ENCODE measurements at places on chromosomes 16 and 17.

DNA sequence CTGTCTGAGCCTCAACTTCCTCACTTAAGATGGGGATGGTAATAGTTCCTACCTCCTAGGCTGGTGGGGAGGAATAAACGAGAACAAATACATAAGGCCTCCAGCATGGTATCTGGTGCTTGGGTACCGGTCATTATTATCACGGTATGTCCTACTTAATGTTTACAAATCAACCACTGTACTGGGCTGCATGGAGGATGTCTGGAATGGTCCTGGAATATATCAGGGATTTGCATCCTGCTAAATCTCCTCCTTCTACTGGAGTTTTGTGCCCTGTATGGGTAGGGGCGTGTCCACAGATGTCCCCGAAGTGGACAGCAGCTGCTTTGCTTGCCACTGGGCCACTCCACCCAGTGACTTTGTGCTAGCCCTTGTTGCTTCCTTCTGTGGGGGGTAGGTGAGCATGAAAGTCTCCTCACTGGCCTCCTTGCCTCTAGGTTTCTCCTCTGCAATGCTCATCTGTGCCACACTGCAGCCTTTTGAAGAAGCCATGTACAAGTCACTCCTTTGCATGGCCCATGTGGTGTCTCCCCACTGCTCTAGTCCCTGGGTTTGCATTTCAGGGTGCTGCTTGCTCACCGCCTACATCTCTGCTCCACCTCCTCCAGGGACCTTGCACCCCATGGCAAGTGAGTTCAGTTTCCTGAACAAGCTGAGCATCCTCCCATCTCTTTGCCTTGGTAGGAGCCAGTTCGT is 2.2 kb upstream of the CMIP start:
- DNase-seq = no peak

GRCh38 chr16:55700961-55701360 is 45.2 kb downstream of the SLC6A2 start:
- no peak for DNase-seq

- no peak for DNase-seq
Observed at GRCh38 chr17:30027676-30028075, 86.2 kb downstream of the EFCAB5 start.

DNA sequence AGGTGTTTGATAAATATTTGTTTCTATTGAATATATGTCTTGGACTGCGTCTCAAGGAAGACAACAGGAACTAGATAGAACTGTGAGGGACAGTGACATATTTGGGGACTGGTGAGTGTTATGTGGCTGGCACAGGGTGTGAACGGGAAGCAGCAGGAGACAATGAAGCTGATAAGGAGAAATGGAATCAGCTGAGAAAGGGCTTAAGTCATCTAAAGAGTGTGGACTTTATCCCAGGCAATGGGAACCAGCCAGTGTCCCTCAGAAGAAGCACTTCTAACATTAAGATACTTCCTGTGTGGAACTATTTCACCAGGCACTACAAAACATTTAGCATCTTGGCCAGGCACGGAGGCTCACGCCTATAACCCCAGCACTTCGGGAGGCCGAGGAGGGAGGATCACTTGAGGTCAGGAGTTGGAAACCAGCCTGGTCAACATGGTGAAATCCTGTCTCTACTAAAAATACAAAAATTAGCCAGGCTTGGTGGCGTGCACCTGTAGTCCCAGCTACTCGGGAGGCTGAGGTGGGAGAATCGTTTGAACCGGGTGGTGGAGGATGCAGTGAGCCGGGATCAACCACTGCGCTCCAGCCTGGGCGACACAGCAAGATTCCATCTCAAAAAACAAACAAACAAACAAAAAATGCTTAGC is 41.2 kb downstream of the ARHGAP17 start:
- DNase-seq = no peak

DNA sequence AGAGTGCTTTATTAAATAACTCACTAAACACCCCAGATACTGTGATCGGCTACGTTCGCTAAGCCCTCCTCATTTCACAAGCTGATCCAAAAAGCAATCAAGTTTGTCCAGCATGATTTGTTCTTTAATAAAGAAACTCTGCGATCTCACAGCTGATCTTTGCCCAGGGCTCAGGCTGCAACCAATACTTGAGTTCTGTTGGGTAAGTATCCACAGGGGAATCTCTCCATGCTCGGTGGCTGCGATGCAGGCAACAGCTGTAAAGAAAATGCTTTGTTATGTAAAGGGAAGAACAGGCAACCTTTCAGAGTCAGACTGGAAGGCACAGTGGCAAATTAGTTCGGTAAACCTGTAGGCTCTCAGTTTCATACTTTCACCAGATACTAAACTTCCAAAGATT is 67.5 kb downstream of the SHISA6 start:
- no peak for DNase-seq

DNA sequence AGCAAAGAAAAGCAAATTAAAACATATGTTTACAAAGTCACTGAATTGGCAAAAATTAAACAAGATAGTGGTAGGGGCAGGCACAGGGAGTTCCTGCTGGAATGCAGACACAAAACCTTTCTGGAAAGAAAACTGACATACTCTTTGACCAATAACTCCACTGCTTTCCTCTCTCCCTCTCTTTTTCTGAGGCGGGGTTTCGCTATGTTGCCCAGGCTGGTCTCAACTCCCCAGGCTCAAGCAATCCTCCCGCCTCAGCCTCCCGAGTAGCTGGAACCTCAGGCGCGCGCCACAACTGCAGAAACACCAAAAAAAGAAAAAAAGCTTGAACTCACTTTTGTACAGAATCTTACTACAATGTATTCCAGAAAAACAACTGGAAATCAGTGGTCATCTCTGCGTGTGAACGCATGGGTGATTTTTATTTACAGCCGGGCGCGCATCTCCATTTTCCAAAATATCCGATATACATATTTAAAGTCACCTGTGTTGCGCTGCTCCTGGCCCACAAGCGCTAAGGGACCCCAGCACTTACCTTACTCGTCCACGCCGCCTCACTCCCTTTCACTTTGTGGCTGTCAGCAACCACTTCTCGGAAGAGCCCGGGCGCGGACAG is 480 bp downstream of the TXNL4B start:
- no peak for DNase-seq

DNA sequence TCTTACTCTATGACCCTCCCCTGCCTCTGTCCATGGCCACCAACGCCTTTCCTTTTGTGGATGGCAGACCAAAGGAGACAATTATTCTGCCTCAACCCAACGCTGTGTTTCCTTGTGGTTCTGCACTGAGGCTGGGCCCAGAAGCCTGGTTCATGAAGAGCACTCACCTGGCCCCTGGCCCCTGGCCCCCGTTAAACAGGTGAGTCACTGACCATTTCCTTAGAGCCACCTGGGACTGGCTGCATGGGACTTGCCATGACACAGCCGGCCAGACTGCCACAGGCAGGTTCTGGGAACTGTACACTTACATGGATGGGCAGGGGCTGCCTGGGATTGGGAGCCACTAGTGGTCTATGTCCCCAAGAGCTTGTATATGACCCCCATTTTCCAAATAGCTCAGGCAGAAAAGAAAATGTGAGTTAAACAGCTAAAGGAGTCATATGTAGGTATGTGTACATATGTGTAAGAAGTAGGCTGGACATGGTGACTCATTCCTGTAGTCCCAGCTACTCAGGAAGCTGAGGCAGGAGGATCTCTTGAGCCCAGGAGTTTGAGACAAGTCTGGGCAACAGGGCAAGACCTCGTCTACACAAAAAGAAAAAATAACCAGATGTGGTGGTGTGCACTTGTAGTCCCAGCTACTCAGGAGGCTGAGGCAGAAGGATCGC is 181.9 kb upstream of the CACNG5 start:
- DNase-seq = no peak

- DNase-seq = no peak
Observed at GRCh38 chr16:65697521-65697920, 575.7 kb upstream of the CDH11 start.

GRCh38 chr17:1643999-1644492 is 1.5 kb downstream of the SCARF1 start:
- no peak for DNase-seq

DNA sequence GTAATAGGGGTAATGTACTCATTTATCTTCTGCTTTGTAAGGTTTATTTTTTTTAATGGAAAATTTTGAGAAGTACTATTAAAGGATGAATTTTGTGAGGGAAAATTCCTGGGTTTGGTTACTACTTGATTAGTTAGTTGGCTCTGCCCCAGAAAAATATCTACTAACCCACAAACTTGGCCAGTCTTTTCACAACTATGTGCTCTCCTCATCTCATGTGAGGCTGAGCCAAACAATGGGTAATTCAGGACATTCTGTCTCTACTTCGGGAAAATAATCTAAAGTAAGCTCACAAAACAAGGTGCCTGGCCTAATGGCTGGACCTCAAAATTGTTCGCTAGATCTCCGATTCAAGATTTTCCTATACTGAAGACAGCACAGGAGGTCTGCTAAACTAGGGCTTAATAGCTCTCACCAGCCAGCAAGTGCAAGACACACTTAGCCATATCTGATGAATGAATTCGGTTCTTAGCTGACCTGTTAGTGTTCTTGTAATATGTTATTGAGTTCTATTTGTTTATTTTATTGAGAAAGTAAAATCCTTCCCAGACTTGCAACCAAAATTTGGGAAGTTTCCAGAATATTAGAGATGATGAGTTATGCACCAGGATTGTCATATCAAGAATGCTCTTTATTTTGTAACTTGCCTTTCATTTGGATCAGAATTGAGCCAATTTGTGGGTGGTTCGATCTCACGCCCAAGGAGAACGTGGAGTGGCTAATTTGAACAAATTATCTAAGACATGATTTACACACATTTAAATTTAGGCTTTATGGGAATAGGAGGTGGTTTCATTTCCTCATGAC is 5.7 kb downstream of the KCNJ16 start:
- no peak for DNase-seq

DNA sequence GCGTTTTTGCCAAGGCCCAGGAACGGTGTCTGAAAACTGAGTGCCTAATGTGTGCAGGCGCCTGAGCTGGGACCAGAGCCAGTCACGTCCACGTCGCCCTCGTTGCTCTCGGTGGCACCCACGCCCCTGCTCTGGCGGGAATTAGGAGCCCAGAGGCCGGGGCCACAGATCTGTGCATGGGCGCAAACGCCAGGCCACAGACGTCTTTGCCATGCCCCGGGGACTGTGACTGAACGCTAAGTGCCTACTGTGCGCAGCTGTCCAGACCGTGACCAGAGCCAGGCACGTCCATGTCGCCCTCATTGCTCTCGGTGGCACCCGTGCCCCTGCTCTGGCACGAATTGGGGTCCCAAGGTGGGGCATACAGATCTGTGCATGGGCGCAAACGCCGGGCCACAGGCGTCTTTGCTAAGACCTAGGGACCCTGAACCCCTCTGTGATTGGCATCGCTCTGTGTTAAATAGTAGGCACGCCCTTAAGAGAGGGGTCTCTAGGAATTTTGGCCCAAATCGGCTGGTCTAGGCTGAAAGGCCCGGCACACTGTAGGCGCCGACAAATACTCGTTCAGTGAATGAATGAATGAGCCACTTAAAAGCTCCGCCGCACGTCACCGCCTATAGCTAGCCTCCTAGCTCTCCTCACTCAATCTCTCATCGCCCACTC is 827 bp upstream of the UBALD1 start:
- DNase-seq = no peak

DNA sequence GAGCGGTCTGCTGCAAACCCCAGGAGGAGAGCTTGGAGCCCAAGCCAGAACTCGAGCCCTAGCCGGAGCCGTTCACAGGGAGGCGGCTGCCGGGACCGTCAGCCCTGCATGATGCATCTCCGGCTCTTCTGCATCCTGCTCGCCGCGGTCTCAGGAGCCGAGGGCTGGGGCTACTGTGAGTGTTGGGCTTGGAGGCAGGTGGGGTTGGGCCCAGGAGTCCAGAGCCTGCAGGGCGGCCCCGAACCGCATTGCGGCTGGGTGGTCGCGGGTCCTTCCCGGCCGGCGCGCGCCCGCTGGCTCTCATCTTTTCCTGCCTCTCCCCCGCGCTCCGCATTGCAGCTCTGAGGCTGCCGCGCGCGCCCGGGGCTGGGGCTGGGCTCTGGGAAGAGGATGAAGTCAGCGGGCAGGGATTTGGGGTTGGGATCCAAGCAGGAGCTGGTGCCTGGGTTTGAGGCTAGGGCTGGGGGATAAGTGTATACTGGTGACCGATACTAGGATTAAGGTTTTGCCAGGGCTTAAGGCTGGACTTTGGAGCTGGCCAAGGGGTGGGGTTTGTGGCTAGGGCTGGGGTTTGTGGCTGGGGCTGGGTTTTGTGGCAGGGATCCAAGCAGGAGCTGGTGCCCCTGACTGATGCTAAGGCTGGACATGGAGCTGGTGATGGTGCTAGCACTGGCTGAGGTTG is 532 bp downstream of the CNTNAP1 start:
- no peak for DNase-seq

DNA sequence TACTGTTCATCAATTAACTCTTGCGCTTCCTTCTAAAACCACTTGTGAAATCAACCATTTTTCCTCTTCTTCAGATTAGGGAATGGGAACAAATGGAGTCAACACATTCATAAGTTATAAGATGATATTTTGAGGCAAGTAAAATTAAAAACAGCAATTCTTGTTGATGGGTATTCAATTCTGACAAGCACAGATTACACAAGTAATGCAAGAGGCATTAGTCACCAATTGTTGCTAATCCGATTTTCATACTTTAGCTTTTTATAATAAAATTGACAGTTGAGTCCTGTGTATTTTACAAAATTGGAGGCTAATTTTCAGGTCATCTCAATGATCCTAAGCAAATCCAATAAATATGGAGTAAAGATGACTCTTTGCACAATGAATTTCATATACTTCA is 918.4 kb upstream of the SOX9 start:
- DNase-seq = no peak

GRCh38 chr17:70254735-70255460 is 85.6 kb downstream of the KCNJ2 start:
- DNase-seq = no peak

GRCh38 chr17:10628756-10629155 is 28.4 kb downstream of the MYH3 start:
- no peak for DNase-seq

- DNase-seq = no peak
Observed at GRCh38 chr16:75503801-75504200, 8.6 kb upstream of the CHST6 start.

DNA sequence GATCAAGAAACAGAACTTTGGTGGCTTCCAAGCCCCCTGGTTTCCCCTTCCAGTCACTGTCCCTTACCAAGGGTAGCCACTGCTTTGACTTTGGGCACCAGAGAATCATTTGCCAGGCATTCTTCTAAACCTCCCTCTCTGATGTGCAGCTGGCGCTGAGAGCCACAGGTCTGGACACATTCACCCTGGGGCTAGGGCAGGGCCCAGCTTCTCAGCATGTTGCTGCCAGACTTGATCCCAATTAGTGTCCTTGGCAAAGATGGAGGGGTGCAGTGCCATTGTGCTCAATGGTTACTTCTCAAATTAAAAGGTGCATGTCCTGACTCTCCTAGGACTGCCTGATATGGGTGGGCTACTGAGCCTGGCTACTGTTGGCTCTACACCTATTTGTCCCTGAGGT is 7.6 kb upstream of the SLC47A2 start:
- DNase-seq = no peak

GRCh38 chr16:22151246-22151998 is 10.9 kb upstream of the SDR42E2 start:
- no peak for DNase-seq

DNA sequence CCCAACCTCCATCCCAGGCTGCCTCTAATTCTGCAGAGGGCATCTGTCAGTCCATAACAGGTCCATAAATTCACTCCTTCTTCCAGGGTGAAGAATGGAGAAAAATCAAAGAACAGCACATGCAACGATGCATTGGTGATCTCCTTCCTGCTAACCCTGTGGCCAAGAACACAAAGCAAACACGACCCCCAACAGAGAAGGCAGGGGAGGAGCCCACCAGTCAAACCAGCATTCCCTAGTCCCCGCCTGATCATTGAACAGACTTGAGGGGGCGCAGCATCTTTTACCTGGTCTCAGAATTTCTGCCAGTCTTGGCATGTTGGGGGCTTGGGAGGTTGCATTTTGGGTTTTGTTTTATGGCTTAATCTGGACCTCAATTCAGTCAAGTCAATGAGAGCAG is 476.0 kb downstream of the SLC39A11 start:
- DNase-seq = no peak

- DNase-seq = no peak
Observed at GRCh38 chr17:13154930-13155329, 137.1 kb upstream of the ELAC2 start.

Measured in CD4-positive, alpha-beta T cell treated with Interleukin-4 for 4 hours (primary cell).